ENCODE measurements at places on chromosomes 6 and 20.
A peak's percentile ranks its signal among the peaks of the same experiment; 100 is the strongest.

GRCh38 chr6:138498629-138499302 lies 528 bp downstream of the NHSL1 start:
- DNase-seq: no peak

DNA sequence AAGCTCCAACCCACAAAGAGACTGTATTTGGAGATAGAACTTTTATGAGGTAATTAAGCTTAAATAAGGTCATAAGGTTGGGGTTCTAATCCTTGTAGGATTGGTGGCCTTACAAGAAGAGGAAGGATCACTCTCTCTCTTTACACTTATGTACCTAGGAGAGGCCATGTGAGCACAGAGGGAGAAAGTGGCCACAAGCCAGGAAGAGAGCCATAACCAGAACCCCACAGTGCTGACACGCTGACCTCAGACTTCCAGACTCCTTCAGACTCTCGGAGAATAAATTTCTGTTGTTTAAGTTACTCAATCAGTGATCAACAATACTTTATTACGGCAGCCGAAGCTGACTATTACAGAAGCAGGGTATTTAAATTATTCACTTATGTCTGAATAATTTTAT lies 430.5 kb upstream of the EPHA7 start:
- no peak for DNase-seq

GRCh38 chr6:110095935-110096334 lies 83.5 kb downstream of the WASF1 start:
- no peak for DNase-seq

GRCh38 chr6:37048851-37049757 lies 43.6 kb downstream of the FGD2 start:
- peak; percentile 76 for DNase-seq

DNA sequence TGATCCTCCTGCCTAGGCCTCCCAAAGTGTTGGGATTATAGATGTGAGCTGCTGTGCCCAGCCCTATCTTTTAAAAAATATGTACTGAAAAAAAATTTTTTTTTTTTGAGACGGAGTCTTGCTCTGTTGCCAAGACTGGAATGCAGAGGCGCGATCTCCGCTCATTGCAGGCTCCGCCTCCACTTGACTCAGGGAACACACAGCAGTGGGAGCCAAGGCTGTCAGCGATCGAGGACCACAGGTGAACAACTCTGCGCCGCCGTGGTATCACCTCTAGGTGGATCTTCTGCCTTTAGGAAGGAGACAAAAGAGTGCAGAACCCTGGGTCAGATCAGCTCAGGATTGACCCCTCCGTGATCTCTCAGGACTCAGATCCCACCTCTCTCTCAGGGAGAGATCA lies 13.7 kb downstream of the RAET1E start:
- DNase-seq: no peak

DNA sequence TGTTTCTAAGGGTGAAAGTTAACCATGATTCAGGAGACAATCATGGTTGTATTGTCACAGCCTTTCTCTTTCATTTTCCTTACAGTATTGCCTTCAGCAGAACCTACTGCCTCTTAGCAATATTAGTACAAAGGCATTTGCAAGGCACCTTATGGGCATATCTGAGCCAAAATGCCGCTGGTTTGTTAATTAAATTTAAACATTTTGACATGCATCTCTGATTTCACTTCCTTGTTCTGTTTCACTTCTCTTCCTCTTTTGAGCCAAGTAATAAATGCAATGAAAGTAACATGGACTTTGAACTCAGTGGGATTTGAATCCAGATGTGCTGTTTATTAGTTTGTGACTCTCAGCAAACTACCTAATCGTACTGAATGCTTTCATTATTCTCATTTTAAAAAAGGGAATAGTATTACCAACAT lies 467.4 kb upstream of the CITED2 start:
- no peak for DNase-seq

GRCh38 chr6:44735630-44735963 lies 348.1 kb downstream of the CDC5L start:
- peak; percentile 43 for DNase-seq

- DNase-seq: no peak
These were observed 5.2 kb upstream of the BTN3A2 start for GRCh38 chr6:26359765-26360164.

DNA sequence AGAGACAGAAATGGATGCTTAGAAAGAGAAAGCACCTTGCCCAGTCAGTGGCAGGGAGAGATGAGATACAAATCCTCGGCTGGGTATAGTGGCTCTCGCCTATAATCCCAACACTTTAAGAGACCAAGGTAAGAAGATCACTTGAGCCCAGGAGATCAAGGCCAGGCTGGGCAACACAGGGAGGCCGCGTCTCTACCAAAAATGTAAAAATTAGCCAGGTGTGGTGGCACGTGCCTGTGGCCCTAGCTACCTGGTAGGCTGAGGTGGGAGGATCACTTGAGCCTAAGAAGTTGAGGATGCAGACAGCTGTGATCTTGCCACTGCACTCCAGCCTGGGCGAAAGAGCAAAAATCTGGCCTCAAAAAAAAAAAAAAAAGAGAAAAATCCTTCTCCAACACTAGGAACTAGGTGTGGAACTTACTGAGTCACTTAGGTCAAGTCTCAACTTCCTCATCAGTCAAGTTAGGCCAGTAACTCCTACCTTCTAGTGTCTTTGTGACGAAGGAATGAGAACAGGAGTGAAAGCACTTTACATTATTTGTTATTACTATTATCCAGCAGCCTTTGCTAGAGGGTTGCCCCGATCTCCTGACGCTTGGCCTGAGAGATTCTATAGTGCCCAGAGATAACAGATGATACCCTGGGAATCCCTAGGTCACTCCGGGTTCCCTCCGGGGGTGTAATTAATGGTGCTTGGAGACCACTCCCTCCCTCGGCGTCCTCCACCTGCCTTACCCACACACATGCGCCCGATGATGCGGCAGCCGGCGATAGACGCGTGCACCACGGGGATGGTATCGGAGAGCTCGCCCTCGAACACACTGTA lies 918 bp downstream of the EIF6 start:
- no peak for DNase-seq

DNA sequence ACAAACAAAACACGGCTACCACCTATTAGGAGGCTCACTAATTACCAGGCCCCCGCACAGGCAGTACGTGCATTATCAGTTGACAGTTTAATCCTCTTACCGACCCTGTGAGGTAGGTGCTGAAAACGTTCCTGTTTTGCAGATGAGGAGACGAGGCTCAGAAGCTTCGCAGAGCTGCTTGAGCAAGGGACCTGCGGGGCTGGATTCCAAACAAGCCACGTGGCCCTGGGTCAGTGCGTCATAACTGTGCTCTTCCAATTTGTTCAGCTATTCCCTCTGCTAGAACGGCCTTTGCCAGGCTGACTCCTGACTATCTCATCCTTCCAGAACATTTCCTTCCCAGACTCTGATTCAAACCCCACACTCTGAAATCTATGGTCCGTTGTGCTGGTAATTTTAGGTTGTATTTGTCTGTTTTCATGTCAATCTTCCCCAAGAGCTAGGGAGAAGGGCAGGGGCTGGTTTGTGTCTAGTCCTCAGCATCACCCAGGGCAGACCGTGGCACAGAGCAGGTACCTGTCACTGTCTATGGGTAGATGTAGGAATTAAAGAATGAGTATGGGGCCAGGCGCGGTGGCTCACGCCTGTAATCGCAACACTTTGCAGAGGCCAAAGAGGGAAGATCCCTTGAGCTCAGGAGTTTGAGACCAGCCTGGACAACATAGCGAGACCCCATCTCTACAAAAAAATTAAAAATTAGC lies 28.8 kb upstream of the TLDC2 start:
- no peak for DNase-seq

GRCh38 chr20:709991-710779 lies 34.6 kb upstream of the SCRT2 start:
- no peak for DNase-seq

DNA sequence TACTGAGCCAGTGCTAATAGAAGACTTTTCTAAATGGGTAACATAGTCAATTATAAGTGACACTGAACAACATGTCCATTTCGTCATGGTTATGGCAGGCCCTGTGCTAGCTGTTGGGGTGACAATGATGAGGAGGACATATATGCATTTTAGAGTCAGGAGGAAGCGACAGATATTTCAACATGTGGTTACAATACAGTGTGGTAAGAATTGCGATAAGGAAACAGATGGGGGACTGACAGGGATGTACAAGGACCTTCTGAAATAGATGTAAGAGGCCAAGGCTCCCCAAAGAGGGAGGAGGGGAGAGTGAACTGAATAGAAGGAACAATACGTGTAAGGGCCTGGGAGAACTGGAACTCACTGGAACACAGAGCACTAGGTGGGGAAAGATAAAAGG lies 11.7 kb downstream of the MMP24 start:
- DNase-seq: no peak

- no peak for DNase-seq
These were observed 4.2 kb upstream of the ITPR3 start for GRCh38 chr6:33616913-33617312.

DNA sequence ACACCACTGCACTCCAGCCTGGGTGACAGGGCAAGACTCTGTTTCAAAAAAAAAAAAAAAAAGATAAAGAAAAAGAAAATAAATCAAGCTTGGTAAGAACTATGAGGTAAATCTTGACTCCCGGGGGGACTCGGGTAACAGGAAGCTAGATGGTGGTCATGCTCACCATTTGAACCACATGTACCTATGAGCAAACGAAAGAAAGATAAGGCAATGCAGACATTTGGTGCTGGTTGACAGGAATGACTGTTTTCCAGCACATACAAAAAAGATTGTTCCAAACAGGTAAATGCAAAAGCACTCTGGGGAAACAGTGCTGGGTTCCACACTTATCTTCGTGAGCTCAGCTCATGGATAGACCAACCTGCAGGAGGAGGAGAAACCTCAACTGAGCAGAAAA lies 22.8 kb upstream of the PTPN1 start:
- no peak for DNase-seq

DNA sequence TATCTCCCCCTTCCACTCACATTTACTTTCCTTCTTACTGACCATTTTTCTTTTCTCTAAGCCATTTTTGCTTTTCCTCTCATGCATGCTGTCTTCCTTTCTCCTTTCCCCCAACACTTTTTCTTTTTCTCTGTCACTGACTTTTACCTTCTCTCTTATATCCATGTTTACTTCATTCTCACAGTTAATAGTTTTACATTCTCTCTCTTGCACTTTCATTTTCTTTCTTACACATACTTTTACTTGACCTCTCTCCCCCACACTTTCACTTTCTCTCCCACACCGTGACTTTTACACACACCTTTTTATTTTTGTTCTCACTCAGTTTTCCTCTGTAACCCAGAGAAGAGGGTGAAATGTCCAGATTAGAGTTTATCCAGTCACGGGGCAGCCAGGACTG lies 636.3 kb downstream of the PTPRT start:
- DNase-seq: no peak

- no peak for DNase-seq
These were observed 37.2 kb downstream of the REV3L start for GRCh38 chr6:111445861-111446267.

DNA sequence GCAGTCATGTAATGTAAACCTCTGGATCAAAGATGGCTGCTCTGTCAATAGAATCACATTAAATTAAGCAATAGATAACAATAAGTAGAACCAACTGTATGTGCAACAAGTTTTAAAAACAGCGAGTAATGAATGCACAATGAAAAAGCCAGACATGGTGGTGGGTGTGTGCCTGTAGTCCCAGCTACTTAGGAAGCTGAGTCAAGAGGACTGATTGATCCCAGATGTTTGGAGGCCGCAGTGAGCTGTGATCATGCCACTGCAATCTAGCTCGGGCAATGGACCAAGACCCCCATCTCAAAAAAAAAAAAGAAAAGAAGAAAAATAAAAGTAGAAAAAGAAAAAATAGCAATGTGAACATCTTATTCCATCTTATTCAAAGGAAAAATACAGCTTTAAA lies 558.7 kb upstream of the MMS22L start:
- no peak for DNase-seq

GRCh38 chr6:69580706-69581105 lies 216.1 kb downstream of the LMBRD1 start:
- no peak for DNase-seq

DNA sequence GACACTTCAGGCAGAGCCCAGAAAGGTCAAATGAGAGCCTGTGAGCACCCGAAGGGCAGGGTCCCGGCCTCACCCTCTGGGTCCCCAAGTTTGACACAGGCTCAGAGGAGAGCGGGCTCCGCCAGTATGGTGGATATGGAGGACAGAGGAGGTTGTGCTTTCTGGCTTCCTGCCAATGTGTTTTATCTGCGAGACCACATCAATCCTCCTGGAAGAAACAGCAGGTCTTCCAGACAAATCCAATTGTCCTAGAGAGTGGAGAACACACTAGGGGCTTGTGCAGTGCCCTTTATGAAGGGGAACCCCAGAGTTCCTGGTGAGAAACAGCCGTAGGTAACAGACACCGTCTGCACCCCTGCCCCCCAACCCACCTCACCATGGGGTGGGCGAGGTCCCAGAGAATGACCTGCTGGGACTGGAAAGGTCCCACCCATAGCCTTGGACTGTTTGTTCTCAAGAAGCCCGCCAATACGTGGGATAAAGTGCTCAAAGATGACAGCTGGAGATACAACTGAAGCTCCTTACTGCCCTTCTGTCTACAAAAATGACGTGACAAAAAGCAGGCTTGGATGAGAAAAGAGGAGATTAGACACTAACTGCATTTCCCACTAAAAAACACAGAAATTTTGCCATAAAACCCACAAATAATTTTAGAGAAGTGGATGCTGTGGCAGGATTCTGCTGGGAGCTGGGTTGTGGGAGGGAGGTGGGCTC lies 23.9 kb upstream of the SSTR4 start:
- no peak for DNase-seq

DNA sequence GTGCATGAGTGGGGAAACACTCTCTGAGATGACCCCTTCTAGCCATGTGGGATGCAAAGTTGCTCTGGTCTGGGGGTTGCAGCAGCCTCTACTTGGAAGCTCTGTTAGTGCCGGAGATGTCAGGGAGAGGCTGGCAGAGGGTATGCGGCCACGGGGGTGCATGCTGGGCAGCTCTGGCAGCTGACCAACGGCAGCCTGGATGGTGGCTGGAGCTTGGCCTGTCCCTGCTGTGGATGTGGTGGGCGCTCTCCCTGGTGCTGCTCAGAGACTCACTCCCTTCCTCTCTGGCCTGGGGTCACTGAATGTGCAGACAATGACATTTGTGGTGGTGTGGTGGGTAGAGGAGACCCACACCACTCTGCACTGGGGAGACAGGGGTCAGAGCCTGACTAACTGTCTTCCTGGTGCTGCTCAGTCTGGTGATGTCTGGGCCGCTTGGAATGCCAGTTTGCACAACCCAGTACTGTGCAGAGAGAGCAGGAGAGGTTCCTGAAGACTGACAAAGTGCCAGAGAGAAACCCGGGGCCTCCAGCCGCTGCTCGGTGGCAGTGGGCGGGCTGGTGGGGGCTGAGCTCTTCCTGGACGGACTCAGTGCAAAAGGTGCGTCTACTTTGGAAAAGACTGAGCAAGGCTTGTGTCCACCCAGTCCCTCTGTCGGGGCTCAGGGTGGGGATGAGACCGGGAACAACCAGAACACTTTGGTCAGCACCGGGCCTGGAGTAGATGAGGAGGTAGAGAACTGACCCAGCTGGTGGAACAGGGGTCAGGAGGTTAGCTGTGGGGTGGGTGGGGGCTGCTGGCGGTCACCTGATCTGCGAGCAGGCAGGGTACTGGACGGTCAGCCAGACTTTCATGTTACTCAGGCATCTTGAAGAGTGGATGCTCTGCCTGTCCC lies 2.7 kb downstream of the MYT1 start:
- no peak for DNase-seq

- peak; percentile 36 for DNase-seq
These were observed 213.2 kb upstream of the MANEA start for GRCh38 chr6:95364016-95364604.

- DNase-seq: no peak
These were observed 103.4 kb upstream of the MLN start for GRCh38 chr6:33907227-33907626.
